ENCODE measurements at places on chromosomes 1 and 21. TPM values are rescaled to one million over a fixed set of nuclear protein-coding genes. Genes with fewer than 3 reads are reported as not detected.

- no peak for DNase-seq
These were observed 5.8 kb downstream of the SELP start for GRCh38 chr1:169624122-169624521.

GRCh38 chr1:8022395-8023286 is 3.5 kb downstream of the ERRFI1 start:
- no peak for DNase-seq

The GLRX2 gene
- total RNA-seq: 14.4 TPM

The KANK4 gene
- total RNA-seq: not detected

DNA sequence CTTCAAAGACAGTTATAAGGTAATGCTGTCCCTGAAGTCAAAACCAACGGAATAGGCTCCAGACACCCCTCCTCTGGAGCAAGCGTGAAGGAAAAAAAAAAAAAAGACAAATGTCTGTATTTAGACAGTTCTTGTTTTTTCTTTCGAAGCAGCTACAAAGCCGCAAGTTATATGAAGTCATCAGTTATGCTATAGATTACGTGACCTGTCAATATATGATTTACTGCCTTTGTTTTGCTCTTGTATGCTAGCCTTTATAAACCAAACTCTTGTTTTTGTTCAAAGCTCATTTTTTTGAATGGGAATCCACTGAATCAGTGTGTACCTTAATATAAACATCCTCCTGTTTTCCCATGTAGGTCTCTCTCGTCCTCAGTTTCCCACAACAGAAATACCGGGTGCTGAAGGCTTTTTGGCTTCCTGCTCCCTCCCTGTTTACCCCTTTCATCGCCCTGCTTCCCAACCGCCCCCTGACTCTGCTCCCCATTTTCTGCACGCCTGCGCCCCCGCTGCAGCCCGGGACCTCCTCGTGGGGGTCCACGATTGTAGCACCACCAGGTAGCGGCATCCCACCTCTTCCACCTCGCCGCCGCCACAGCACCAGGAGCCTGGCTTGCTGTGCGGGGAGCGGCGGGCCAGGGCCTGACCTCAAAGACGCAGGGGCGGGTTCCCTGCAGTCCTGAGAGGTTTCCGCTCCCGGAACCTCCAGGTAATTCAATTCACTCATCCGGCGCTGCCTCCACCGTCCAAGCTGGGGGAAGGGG is 5.2 kb upstream of the ZNF678 start:
- DNase-seq: no peak

The C1QTNF12 gene
- total RNA-seq: 2.5 TPM

- DNase-seq: no peak
These were observed 29.4 kb downstream of the MRPL37 start for GRCh38 chr1:54229281-54229891.

GRCh38 chr1:178092878-178093493 is 918 bp upstream of the RASAL2 start:
- no peak for DNase-seq

GRCh38 chr1:109906160-109906838 is 4.3 kb upstream of the CSF1 start:
- DNase-seq: no peak

GRCh38 chr1:27999055-27999454 is 39.3 kb downstream of the XKR8 start:
- DNase-seq: no peak

The CSTB gene
- 16.0 TPM for total RNA-seq

DNA sequence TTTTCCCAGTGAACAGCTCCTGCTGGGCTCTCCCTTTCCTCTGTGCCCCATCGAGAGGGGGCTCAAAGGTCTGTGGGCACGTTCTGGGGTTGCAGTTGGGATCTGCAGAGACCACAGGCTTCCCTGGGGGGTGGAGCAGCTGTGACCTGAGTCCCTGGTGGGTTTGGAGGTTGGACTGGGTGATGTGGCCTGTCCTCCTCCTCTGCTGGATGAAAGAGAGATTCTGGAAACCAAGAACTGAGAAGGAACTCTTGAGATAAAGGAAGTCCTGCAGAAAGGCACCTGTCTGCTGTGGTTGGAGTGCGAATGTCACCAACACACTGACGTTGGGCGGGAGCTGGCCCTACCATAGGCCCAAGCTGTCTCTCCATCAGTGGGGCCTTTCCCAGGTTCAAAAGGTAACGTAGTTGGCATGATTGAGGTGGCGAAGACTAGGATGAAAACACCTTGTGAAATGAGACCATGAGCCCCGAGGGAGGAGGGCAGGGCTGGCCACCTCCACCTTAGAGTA is 35.8 kb upstream of the ETV3 start:
- no peak for DNase-seq

- no peak for DNase-seq
These were observed 112.9 kb downstream of the APP start for GRCh38 chr21:26057477-26058170.

The UBE2U gene
- total RNA-seq: not detected

GRCh38 chr1:9080705-9081291 is 11.4 kb upstream of the SLC2A5 start:
- DNase-seq: no peak

The UBXN10 gene
- total RNA-seq: 0.04 TPM

GRCh38 chr1:2466958-2467554 is 9.0 kb upstream of the PLCH2 start:
- DNase-seq: no peak

- no peak for DNase-seq
These were observed 51.3 kb downstream of the TEX35 start for GRCh38 chr1:178564086-178564782.

DNA sequence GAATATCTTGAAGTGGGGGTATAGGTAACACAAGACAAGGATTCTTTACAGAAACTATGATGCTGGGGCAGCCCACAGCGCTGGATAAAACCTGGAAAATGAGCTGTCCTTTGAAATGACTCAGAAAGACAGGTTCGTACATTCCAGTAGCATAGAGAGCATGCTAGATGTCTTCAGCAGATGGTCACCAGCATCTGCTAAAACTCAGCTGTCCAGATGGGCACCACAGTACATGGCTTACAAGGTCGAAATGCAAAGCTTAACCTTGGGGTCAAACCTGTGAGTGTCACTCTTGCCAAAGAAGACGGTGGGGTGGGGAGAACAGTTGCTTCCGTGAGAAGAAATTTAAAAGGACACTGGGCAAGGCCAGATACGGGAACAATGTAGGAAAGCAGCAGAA is 41.3 kb upstream of the TRIM45 start:
- no peak for DNase-seq

DNA sequence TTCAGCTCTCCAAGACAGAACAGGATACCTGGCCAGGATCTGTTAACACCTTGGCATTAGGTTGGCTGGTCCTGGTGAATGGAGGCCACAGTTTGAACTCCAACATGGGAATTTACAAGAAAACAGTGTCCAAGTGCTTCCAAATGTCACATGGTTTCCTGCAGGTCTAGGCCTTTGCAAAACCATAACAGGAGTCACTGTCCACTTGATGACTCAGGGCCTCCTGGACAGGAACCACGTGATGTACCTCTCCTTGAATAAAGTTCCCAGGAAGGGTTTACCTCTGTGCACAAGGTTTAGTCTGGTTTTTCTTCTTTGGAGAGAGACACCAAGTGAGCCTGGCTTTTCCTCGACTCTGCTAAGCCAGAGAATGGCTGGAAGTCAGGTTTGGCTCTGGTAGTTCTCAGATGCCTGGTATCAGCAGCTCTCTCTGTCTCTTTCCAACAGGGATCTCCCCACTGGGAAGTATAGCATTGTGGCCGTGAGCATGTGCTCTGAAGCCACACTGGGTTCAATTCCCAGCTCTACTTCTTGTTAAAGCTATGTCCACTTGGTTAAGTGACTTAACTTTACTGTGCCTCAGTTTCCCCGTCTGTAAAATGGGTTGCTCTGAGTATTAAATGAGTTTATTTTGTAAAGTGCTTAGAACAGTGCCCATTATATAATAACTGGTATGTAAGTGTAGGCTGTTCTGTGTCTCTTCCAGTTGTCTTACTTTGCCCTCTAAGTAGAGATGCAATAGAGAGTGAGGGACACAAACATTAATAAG is 27.3 kb upstream of the TMEM61 start:
- DNase-seq: no peak

DNA sequence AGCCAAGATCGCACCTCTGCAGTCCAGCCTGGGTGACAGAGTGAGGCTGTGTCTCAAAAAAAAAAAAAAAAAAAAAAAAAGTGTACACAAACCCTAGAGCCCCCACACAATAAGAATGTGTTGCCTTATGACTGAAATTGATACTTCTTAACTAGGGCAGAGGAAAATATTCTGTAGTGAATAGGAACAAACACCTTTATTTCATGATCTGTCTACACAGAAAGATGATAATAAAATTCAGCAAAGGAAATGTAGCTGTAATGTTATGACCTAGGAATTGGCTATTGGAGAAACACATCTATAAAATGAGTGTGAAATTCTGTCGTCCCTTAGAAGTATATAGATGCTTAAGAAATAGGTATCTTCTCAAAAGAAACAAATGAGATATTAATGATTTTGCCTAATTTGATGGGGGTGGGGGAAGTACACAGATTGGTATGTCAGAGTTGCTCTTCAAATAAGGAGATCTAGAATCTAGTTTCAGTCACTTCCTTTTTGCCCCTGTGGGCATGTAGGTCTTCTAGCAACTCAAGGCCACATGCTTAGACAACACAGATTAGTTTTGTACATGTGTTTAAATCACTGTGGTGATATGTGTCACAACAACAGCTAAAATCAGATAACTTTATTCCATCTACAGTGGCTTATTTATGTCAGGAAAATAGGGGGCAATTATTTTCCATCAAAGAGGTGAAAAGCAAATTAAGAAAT is 10.7 kb upstream of the GPR25 start:
- no peak for DNase-seq

- no peak for DNase-seq
These were observed 278.5 kb downstream of the MATN1 start for GRCh38 chr1:30444850-30445249.

The ADGRL4 gene
- total RNA-seq: not detected

DNA sequence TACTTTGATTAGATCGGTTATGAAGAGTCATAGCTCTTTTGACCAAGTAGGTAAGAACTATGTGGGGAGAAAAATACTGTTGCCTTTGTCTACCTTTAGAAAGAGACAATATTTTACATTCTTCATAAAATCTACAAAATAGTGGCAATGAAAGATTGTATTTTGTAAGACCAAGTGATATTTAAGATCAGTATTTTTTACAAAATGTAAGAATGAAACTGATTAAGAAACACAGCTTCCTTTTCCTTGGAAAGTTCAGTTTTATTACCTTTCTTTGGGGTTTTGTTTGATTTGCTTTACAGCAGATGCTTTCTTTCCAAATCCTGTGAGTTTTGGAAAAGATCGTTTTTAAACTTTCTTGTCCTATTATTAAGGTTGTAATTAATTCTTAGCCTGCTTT is 69.8 kb downstream of the SLC35A3 start:
- DNase-seq: no peak

The LCE2A gene
- total RNA-seq: not detected

DNA sequence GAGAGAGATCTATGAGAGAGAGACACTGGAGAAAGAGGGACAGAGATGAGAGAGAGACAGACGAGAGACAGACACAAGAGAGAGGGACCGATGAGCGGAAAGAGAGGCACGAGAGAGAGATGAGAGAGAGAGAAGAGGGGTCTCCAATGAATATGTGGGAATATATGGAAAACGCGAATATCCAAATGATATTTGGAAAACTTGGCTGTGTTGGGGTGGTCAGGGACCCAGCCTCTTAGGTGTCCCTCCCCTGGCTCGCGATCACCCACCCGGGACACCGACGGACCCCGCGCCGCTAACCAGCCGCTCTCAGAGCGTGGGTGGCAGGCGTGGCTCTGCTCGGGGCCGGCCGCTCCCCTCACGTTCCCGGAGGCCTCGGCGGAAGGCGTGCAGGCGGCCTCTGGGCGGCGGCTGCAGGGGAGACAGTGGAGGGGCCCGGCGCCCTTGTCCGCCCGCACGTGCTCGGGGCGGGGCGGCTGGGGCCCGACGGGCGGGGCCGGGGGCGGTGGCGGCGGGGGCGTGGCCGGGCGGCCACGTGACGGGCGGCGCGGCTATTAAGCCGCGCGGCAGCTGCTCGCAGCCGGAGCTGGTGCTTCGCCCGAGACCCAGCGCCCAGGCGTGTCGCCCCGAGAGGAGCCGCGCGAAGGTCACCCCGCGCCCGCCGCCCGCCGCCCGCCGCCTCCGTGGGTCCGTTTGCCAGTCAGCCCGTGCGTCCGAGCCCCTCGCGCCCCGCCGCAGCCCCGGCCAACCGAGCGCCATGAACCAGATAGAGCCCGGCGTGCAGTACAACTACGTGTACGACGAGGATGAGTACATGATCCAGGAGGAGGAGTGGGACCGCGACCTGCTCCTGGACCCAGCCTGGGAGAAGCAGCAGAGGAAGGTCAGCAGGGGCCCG is at the start of gene ACTN2:
Gene ACTN2, plus strand, starts transcription at position 583 of the 898 bp plus-strand sequence. Its CDS starts 175 bp downstream, at position 758.
- DNase-seq: peak; percentile 41

The TCHHL1 gene
- not detected for total RNA-seq

The HAPLN2 gene
- not detected for total RNA-seq

DNA sequence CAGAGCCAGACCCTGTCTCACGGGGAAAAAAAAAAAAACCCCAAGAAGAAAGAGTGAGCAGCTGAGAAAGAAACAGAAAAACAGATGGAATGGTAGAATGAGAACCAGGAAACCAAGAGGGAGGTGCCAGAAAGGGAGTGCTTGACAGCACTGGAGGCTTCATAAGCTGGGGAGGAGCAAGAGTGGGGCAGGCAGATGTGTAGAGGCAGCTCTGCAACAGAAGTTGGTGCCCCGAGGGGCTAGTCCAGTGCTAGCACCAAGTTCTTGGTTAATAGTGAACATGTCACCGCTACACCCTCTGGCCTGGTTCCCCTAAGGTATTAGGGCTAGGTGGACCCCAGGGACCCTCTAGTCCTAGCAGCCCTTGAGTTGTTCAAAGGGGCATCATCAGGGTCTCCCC is 98.0 kb downstream of the TGFBR3 start:
- DNase-seq: no peak

- DNase-seq: no peak
These were observed 42.1 kb downstream of the KIF1B start for GRCh38 chr1:10252508-10252907.

GRCh38 chr1:65068202-65069010 is 79.6 kb upstream of the AK4 start:
- no peak for DNase-seq

The CAMSAP2 gene
- 0.71 TPM for total RNA-seq

DNA sequence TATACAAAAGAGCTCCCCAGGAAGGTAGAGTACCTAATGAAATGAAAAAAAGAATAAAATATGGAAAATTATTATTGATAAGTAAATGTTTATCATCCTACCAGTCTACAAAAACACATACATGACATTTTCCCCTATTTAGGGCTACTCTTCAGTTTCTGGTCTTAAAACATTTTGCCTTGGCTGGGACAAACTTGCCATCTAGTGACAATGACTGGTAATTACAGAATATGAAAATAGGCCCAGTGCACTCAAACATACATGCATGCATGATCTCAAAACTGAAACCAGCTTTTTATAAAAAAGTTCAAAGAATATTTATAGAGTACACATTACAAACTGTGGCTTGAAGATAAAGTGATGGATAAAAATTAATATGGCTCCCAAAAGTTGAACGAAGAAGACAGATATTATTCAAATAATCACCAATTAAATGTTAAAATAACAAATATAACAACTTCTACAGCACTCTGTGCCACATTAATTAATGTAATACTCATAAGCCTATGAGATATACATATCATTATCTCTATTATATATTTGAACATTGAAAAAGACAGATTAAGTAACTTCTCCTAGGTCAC is 10.5 kb upstream of the RNPC3 start:
- DNase-seq: no peak
